ENCODE measurements at places on chromosomes 4 and X. TPM values are rescaled to one million over a fixed set of nuclear protein-coding genes. Genes with fewer than 3 reads are reported as not detected.

The DCUN1D4 gene
- 23.3 TPM for total RNA-seq

The CENPVL1 gene
- 0.11 TPM for total RNA-seq

The IQCM gene
- total RNA-seq, result not detected

The TEX13D gene
- not detected for total RNA-seq

DNA sequence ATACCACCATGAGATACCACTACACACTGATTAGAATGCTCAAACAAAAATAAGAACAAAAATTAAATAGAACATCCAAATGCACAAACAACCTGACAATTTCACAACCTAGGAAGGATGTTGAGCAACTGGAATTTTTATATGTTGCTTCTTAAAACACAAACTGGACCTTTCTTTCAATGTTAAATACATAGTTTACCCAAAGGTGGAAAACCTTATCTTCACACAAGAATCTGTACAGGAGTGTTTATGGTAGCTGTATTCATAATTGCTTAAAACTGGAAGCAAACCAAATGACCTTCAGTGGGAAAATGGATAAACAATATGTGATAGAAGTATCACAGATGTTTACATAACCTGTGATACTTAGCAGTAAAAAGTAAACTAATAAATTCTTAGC, 573.8 kb downstream of the MAGEB5 start:
- no peak for DNase-seq

- DNase-seq, result no peak
These were observed 589 bp upstream of the NEUROG2 start for GRCh38 chr4:112516471-112517066.

- no peak for DNase-seq
These were observed 3.9 kb downstream of the PRSS12 start for GRCh38 chr4:118348886-118349285.
